ENCODE measurements at places on chromosomes 6 and 20.

- H3K4me1 ChIP-seq = peaks cover 3% of the 10 kb centered on the region
- H3K36me3 ChIP-seq = no peaks in the 10 kb centered on the region
- no peaks in the 10 kb centered on the region for H3K27me3 ChIP-seq
- no peak for DNase-seq
- H3K27ac ChIP-seq = no peak overlapping the region
These were observed 39.7 kb upstream of the GJA1 start for GRCh38 chr6:121395736-121396135.

DNA sequence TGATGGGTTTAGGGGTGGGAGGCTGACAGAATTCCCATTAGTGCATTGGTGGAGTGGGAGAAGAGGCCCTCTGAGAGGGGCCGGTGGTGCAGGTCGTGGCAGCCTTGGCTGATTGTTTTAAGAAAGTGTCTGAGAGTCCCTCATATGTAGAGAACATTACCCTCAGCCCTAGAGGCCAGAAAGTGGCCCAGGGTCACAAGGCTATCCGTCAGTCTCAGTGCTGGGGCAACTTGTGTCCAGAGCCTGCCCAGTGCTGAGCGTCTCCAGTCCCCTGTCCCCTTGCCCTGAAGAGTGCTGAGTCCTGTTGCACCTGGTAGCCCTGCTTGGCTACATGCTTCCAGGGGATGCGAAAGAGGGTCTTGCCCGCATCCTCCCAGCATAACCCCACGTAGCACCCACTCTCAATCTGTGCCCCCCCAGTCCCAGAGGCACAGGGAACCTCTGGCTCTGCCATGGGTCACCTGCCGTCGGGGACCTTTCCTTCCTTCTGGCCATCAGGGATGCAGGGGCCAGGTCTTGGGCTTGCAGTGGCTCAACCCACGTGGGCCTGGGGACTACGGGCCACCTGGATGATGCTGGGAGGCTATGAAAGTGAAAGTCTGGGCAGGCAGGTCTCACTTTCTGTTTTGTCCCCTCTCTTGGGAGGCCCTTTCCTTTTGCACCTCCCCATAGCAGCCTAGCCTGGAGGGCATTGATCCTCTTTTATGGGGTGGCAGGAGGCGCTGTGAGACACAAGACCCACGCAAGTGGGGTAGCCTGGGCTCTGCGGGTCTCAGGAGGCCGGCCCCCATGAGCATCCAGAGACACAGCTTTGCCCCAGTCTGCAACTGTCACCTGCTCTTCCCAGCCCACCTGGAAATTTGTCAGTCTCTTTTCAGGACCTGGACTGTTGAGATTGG, 12.2 kb downstream of the DUSP15 start:
- peaks cover 20% of the 10 kb centered on the region for H3K4me1 ChIP-seq
- peaks cover 6% of the 10 kb centered on the region for H3K27me3 ChIP-seq
- H3K4me3 ChIP-seq = no peak overlapping the region
- H3K36me3 ChIP-seq = no peaks in the 10 kb centered on the region
- DNase-seq = peak; percentile 23

GRCh38 chr6:16344756-16345155, 106.4 kb downstream of the GMPR start:
- H3K27me3 ChIP-seq = peaks cover 6% of the 10 kb centered on the region
- H3K27ac ChIP-seq = no peak overlapping the region
- no peak overlapping the region for H3K4me3 ChIP-seq
- H3K4me1 ChIP-seq = peaks cover 4% of the 10 kb centered on the region

DNA sequence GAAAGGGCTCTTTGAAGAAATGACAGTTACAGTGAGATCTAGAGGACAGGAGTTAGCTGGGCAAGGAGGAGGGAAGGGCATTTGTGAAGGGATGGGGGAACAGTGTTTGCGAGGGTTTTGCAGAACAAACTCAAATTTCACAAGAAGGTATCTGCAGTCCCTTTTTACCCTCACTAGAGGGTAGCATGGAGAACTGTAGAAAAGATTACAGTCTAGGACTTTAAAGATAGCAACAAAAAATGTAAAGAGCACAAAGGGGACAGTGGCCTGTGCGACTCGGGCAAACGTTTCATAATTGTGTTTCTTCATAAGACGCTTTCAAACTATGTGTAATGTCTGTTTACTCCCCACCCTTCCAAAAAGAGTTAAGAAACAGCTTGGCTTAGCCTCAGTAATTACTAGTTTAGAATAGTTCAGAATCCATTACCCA, 21.2 kb upstream of the ASXL1 start:
- H3K36me3 ChIP-seq = peaks cover 48% of the 10 kb centered on the region
- no peaks in the 10 kb centered on the region for H3K27me3 ChIP-seq
- no peak overlapping the region for H3K4me3 ChIP-seq
- peak overlapping the region; percentile 59 for H3K27ac ChIP-seq
- no peak for DNase-seq

- peaks cover 43% of the 10 kb centered on the region for H3K36me3 ChIP-seq
- H3K4me1 ChIP-seq = peaks cover 28% of the 10 kb centered on the region
- H3K27me3 ChIP-seq = no peaks in the 10 kb centered on the region
These were observed 92.0 kb downstream of the ATXN1 start for GRCh38 chr6:16669227-16669626.

GRCh38 chr6:144104898-144105487, 9.6 kb upstream of the SF3B5 start:
- no peaks in the 10 kb centered on the region for H3K36me3 ChIP-seq
- DNase-seq = peak; percentile 35
- H3K4me3 ChIP-seq = no peak overlapping the region
- no peak overlapping the region for H3K27ac ChIP-seq
- peaks cover 5% of the 10 kb centered on the region for H3K4me1 ChIP-seq

GRCh38 chr6:6816716-6817115, 228.2 kb downstream of the LY86 start:
- no peaks in the 10 kb centered on the region for H3K36me3 ChIP-seq
- DNase-seq = no peak
- no peak overlapping the region for H3K27ac ChIP-seq
- no peak overlapping the region for H3K4me3 ChIP-seq
- peaks cover 17% of the 10 kb centered on the region for H3K4me1 ChIP-seq

Data from stimulated activated naive B cell treated with anti-CD40 and anti-IgM and Interleukin-4, amounts not matched to agents 10 μg/mL and 1 μg/mL and 100 μg/mL, for 72 hours (primary cell).